GM13977 (cell line): ENCODE measurements at places on chromosomes 1 and 21.
A peak's percentile ranks its signal among the peaks of the same experiment; 100 is the strongest.

GRCh38 chr1:171898941-171899340 is 57.6 kb downstream of the DNM3 start:
- DNase-seq, result no peak

DNA sequence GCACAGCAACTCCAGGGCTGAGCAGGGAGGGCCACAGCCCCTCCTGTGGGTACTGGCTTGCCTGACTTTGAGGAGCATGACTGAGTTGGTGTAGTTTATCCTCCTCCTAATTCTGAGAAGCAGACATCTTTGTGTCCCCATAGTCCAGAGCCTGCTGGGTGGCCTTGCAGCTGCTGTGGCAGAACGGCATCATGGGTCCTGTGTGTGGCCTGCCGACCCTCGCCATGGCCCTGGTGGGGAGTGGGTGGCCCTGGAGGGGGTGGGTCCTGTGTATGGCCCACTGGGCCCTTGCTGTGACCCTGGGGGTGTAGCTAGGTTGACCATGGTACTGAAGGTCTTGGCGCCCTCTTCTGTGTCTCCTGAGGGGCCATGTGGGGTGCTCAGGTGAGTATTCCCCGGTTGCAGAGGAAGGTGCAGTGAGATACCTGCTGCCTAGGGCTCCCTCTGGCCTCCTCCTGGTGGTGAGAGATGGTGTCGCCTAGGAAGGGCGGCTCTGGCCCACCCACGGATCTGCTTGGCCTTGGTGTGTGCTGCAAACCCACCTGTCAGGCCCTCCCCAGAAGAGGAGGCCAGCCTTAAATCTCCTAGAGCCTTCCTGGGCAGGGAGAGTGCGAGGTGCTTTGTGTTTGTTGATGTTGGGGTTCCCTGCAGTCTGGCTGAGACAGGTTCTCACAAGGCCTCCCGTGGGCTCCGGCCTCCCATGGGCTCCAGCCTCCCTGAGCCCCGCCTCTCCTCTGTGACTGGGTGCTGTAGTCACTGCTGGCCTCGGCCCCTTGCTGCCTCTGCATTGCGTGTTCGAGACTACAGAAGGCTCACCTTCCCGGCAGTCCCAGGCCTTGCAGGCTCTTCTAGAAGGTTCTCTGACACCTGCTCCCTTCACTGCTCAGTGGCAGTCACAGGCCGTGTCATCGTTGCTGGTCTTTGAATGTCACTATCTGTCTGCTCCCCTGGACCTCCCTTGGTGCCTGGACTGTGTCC is 7.8 kb downstream of the SNAP47 start:
- DNase-seq, result no peak

DNA sequence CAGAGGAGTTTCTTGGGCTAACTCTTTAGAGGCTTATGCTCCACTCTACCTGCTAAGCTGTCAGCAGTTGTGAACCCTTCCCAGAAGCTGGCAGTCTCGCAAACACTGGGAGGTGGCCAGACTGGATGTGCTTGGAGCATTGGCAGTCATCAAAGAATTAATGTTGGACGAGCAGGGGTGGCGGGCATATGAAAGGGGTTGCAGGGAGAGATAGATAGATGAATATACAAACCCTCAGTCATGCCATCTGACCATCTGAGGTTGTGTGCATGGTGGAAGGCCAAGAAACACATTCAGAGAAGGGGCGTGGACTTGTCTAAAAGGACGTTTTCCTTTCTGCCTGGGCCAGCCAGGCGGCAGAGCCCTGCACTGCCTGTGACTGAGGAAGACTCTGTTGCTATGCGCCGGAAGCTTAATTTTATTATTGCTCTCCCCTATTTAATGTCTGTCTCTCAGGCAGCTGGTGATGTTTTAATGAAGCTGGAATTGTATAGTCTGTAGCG is 164.4 kb downstream of the PBX1 start:
- no peak for DNase-seq

DNA sequence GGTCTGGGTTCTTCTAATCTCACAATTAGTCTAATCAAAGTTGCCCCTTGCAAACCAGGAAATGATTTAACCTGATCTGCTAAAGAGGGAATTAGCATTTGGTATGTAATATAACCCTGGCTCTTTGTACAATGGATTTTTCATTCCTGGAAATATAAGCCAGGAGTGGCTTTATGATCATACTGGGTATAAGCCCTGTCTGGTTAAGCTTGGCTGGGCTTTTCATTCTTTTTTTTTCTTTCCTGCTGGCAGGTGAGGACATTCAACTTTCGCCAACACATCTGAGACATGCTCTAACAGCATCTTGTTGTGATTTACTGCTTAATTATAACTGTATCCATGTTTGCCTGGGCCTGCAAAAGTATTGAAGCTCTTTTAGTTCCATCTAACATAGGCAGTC is 20.4 kb upstream of the SDE2 start:
- DNase-seq, result no peak

- DNase-seq, result no peak
Observed at GRCh38 chr1:175504875-175505555, 238.4 kb downstream of the TNR start.

GRCh38 chr21:36589352-36589971 is 109.5 kb upstream of the SIM2 start:
- DNase-seq, result peak; percentile 68

DNA sequence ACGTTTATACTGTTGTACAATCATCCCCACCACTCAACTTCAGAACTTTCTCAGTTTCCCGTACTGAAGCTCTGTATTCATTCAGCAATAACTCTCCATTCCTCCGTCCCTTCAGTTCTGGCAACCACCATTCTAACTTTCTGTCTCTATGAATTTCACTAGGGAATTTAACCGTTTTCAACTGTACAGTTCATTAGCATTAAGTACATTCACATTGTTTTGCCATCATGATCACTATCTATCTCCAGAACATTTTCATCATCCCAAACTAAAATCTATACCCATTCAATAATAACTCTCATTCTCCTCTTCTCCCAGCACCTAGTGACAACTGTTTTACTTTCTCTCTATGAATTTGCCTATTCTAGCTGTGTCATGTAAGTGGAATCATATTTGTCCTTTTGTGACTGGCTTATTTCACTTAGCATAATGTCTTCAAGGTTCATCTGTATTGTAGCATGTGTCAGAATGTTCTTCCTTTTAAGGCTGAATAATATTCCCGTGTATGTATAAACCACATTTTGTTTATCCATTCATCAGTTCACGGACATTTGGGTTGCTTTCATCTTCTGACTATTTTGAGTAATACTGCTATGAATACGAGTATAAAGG is 75.0 kb downstream of the CEP350 start:
- no peak for DNase-seq

- no peak for DNase-seq
Observed at GRCh38 chr1:184621260-184621659, 133.4 kb downstream of the EDEM3 start.

DNA sequence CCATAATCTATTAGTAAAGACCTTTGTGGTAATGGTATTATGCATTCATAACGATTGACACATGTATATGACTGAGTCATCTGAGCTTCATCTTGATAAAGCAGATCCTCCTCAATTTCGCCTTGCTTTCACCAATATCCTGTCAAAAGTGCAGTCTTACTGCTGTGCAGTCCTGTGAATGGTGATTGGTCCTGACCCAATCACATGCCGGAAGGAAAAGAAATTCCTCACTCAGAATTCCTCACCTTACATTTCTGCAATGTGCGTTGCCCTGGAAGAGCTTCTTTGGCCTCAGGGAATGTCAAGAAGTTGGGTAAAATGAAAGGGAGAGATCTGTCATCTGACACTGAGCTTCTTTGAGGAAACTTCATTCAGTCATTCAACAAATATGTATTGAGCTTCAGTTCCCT is 121.0 kb upstream of the TSPAN2 start:
- DNase-seq, result no peak

DNA sequence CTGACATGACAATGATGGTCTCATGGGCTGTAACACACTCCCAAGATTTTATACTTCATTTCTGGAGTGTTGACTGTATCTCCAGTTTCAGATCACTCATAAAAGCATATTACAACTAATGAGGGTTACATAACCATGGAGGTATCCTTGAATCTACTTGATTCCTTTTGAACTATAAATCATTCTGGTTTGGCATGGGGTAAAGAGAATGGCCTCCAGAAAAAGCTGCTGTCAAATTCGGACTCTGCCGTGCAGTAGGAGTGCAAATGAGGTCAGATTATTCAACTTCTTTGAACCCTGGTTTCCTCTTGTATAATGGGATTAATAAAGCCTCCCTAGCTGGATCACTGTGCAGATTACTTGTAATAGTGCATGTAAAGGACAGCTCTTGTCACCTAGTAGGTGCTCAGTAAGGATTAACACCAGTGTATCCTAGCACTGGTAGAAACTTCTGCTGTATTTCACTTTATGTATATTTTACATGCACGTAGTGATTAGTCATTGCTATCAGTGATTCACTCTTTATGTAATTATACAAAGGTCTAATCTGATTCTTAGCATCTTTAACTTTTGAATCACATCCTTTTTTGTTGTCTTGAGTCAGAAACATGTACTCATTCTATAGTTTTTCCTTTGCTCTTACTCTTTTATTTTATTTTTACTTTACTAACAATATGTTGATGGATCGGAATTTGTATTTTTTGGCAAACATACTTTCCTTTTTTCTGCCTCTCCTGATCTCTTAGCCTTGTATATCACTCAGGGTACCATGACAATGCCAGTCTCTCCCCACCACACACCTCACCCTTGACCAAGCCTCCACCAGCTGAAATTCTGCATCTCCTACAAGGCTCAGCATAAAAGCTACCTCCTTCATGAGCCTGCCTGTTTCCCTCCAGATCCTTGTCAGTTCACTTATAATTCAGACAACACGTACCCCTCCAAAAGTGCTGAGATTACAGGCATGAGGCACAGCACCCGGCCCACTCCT is 3.2 kb downstream of the LRRC8C start:
- DNase-seq, result no peak

GRCh38 chr1:45205011-45205909 is 1.1 kb downstream of the ZSWIM5 start:
- peak; percentile 34 for DNase-seq

DNA sequence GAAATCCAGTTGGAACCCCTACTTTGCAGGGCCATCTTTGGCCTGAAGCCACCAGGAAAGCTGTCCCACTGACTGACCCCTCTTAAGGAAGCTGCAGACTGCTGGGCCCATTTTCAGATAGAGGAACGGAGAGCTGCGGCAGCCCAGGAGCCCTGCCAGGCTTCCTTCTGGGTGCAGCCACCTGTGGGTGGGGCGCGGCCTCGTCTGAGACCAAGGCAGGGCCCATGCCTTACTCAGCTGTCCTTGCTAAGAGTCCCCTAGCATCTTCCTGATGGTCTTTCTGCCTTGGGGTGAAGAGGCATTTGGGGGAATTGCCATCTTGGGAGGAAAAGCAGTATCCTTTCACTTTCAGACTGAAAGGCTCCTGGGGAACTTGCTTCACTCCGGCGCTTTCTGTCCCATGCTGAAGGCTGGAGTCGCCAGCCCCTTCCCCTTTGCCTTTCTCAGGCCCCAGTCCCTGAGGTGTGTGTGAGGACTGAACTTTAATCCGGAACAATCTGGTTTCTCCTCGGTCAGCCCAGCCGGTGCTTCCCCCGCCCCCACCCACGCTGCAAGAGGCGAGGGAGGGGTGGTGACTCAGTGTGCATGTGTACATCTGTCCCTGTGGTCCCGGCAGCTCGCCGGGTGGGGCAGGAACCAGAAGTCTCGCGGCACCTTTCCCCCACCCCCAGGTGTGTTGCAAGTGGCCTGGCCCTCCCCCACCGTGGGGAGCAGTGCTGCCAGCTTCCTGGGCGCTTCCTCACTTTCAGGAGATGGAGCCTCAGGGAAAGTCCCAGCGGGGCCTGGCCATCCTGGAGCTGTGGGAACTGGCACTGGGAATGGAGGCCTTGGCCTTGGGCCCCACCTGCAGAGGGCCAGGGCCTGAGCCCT is 5.1 kb downstream of the ZC3H12A start:
- DNase-seq, result peak; percentile 92

DNA sequence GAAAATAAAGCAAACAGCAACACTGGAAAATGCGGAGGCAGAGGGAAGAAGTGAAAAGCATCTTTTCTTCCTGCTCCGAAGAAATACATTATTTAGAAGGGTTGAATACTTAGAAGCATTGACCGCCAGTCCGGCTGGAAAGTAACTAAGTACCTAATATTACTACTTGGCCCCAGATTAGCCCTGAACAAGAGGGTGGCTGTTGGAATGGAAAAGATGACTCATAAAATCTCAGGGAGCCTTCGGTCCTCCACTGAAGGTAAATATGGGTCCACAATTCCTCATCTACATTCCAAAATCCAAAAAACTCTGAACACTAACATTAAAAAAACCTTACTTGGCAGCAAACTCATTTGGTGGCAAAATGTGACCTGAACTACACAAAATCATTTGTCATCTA is 40.1 kb downstream of the BCAR3 start:
- DNase-seq, result no peak

DNA sequence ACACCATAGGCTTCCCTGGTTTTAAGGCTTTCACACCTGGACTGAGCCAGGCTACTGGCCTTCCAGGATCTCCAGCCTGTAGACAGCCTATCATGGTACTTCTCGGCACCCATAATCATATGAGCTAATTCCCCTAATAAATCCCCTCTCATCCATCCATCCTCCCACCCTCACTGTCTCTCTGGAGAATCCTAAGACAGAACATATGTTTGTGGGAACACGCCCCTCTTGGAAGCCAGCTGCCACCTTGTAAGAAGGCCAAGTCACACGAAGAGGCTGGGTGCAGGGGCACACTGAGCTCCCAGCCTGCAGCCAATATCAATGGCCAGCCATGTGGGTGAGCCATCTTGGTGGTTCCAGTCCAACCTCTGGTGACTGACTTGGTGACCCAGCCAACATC is 7.4 kb downstream of the CLCC1 start:
- no peak for DNase-seq

- DNase-seq, result no peak
Observed at GRCh38 chr1:64499966-64500365, 30.0 kb downstream of the CACHD1 start.

DNA sequence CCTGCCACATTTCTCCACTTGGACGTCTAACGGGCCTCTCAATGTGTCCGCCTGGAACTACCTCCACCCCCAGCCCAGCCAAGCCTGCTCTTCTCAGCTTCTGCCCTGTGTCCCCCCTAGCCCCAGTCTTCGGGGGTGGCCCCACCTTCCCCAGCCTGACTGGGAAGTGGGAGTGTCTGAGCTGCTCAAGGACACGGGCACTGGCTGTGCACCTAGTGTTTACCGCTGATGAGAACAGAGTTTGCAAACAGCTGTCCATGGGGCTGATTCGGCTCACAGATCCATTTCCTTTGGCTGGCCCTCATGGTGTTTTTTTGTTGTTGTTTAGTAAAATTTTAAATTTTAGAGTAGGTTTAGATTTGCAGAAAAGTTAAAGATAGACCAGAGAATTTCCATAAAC is 121.1 kb downstream of the PTPRU start:
- no peak for DNase-seq

DNA sequence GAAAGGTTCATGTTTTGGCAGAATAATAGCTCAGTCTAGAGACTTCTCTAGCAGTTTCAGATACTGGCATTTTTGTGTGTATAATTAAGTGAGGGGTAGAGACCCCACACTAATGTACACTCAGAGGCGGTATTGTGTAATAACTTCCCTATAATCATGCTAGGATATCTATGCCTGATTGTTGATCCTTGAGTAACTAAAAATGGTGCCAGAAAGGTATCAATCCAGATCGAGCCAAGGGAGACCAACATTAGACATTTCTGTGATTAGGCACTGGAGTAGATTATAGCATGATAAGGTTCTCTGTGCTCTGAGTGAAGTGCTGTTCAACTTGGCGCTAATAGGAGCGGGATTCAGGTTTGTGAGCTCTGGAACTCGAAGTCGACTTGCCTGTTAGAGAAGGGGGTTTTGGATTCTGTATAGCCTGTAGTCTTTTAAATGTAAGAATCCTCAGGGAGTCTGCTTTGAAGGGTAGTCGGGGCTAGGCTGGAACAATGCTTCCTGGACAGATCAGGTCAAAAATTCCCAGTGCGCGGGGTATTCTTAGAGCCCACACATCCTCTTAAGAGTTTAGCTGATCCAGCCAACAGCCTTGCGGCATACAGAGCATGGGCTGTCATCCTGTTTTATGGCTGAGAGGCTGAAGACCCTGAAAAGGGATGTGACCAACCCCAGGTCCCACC is 24.2 kb downstream of the MAN1C1 start:
- no peak for DNase-seq
